Lung (tissue), 17 donors: ENCODE measurements at places on chromosomes 6 and 20. TPM values are rescaled to one million over a fixed set of nuclear protein-coding genes. Genes with fewer than 3 reads are reported as not detected.

SYCP2 gene
- 6.7 TPM for total RNA-seq

DNA sequence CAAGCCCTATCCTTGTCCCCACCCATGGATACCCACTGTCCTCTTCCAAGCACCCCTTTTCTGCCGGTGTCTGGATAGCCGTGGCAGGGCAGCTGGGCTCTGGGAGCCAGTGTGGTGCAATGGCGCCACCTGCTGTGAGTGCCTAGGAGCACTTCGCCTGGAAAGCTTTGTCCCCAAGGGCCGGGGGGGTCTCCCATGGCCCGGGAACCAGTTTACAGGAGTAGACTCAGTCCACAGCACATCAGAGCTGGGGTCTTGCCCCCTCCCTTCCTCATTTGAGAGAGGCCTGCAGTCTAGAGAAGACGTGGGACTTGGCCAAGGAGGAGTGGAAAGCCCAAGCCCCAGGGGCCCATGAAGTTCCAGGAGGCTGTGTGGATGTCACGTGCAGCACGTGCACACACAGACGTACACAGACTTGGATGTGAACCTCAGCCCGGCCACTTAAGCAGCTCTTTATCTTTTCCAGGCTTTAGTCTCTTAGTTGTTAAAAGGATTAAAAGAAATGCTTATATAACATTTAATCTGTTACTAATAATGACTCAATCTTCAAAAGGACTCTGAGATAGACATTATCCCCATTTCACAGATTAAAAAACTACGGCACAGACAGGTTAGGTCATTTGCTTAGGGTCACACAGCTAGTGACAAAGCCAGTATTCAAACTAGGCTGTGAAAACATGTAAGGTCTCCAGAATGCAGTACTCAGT lies 40.9 kb upstream of the CDH22 start:
- H3K27ac ChIP-seq, result no peak overlapping the region
- H3K27me3 ChIP-seq, result no peaks in the 10 kb centered on the region
- H3K4me3 ChIP-seq, result no peak overlapping the region
- DNase-seq, result peak; percentile 37

DNA sequence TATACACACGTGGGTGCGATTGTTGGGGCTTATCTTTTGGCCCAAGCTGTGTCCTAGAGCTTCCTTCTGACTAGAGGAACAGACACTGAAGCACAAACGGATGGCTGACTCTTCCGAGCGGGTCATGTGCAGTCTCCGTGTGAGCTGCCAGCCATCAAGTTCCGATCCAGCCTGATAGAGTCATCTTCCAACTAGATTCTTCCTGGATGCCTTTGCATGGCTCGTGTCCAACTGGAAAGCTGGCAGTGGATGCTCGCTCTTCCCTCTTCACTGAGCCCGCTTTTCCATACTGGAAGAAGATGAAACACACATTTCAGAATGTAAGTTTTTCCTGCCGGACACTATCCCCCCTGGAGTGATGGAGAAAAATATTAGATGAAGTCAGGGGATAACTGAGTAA lies 148.1 kb downstream of the SCML4 start:
- H3K27ac ChIP-seq, result no peak overlapping the region
- no peaks in the 10 kb centered on the region for H3K36me3 ChIP-seq
- H3K27me3 ChIP-seq, result no peaks in the 10 kb centered on the region
- H3K4me1 ChIP-seq, result peaks cover 3% of the 10 kb centered on the region

DNA sequence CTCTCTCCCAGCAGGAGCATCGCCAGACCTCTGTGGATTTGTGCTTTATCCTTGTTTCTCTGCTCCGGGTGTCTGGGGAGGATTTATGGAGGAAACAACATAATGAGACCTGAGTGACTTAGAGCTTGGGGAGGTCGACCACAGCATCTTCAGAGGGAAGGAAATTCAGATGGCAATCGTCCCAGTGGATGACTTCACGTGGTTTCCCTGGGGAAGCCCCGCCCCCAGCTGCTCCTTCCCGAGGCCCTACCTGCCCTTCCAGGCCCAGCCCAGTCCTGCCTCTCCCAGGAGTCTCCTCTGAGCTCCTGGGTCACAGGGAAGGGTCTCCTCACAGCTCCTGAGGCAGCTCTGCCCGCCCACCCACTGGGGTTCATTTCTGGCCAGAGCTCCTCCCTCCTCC lies 430.3 kb upstream of the SULF2 start:
- H3K4me1 ChIP-seq, result no peaks in the 10 kb centered on the region
- no peak for DNase-seq
- H3K27me3 ChIP-seq, result no peaks in the 10 kb centered on the region
- H3K36me3 ChIP-seq, result no peaks in the 10 kb centered on the region

SOBP gene
- 9.2 TPM for total RNA-seq

DNA sequence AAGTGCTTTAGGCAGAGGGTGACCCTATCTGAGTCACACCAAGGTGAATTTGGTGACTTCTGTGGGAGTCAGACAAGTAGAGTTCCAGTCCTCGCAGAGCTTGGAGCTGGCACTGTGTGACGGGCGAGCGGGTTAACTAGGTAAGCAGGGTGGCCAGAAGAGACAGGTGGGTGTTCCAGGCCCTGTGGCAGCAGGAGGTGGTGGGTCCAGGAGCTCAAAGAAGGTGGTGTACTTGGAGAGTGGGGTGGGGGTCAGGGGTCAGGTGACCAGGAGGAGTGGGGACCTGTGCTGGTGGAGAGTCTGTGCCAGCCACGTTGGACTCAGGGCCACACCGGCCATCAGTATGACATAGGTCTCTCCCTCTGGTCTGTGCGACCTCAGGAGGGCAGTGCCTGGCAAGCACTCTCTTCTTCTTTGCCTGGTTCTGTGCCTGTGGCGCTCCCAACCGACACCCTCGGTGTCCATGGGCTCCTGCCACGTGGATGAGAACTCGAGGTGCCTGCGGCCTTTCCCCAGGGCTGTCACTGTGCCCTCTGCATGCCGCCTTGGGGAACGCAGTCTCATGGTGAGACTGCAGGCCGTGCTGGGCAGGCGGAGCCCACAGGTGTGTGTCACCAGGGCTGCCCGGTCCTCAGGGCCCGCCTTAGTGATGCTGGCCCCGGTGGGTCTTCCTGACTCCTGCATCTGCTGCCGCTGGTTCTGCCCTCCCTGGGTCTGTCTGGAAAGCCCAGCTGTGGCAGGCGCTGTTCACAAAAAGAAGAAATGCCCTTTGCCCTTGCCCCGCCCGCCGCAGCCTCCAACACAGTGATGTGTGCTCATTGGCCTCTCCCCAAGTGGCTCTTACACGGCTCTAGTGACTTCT lies 1.6 kb downstream of the MRGBP start:
- peaks cover 23% of the 10 kb centered on the region for H3K36me3 ChIP-seq
- no peaks in the 10 kb centered on the region for H3K27me3 ChIP-seq
- no peak overlapping the region for H3K4me3 ChIP-seq
- H3K27ac ChIP-seq, result no peak overlapping the region
- peaks cover 32% of the 10 kb centered on the region for H3K4me1 ChIP-seq

- no peak overlapping the region for H3K4me3 ChIP-seq
- H3K36me3 ChIP-seq, result peaks cover 16% of the 10 kb centered on the region
- no peak for DNase-seq
- H3K4me1 ChIP-seq, result no peaks in the 10 kb centered on the region
Observed at GRCh38 chr20:39036011-39036410, 73.9 kb downstream of the DHX35 start.

HLA-F gene
- 102 TPM for total RNA-seq
